ENCODE measurements at places on chromosomes 5 and 9. TPM values are rescaled to one million over a fixed set of nuclear protein-coding genes. Genes with fewer than 3 reads are reported as not detected.

- peak; percentile 65 for DNase-seq
Observed at GRCh38 chr9:128034821-128035652, 32.1 kb downstream of the NAIF1 start.

GRCh38 chr5:122076050-122076461 lies 2.0 kb downstream of the LOX start:
- DNase-seq, result no peak

- DNase-seq, result no peak
Observed at GRCh38 chr5:60533789-60534188, 166.2 kb downstream of the DEPDC1B start.

- DNase-seq, result no peak
Observed at GRCh38 chr9:128293091-128293490, 17.0 kb downstream of the SWI5 start.

DNA sequence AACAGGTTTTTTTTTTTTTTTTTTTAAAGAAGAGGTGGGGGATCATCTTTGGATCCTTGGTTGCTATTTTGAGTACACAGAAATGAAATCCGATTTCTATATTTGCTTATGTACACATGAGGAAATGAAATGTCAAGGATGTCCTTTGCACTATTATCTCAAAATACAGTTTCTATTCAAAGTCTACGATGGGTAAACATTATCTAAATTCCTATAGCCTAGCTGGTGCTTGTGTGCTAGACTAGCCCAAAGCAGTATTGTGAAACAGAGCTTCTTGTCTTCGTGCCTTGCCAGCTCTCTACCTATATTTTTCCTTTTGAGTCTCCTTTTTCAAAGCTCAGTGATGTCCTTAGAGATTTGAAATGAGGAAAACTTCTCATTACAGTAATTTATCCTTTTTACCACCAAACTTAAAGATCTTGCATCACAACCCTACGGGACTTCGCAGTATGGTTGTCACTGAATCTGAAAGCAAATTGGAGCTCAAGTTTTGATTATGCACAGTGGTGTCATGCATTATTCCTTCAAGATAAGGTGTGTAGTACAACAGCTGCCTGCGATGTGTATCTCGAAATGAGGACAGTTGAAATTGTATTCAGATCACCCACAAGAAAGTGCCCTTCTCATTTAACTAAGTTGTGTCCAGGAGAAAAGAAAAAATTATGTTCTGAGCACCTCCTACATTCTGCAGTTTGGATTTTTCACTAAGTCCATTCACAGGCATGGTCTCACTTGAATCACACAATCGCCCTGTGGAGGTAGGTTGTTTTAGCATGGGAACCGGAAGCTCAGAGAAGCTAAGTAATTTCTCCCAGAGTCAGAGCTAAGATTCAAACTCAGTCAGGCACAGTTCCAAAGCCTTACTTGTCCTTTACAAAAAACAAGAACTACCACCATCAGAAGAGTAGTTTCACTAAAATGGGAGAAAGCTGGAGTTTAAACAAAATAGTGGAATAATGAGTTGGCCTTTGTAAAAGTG lies 379.0 kb downstream of the GLIS3 start:
- DNase-seq, result no peak

GRCh38 chr9:28792716-28793115 lies 1219.4 kb upstream of the C9orf72 start:
- no peak for DNase-seq

MSH3 gene
- 20.6 TPM for total RNA-seq

MRPS27 gene
- 98.4 TPM for total RNA-seq

PFN3 gene
- not detected for total RNA-seq

MEGF9 gene
- 5.0 TPM for total RNA-seq

HAND1 gene
- total RNA-seq, result not detected
